Stimulated activated CD4-positive, alpha-beta T cell treated with anti-CD3 and anti-CD28 coated beads, Interleukin-12 subunit alpha, Interleukin-12 subunit beta, amount 100 ng/mL, for 48 hours (primary cell): ENCODE measurements at places on chromosomes 16 and 17.
A peak's percentile ranks its signal among the peaks of the same experiment; 100 is the strongest.

DNA sequence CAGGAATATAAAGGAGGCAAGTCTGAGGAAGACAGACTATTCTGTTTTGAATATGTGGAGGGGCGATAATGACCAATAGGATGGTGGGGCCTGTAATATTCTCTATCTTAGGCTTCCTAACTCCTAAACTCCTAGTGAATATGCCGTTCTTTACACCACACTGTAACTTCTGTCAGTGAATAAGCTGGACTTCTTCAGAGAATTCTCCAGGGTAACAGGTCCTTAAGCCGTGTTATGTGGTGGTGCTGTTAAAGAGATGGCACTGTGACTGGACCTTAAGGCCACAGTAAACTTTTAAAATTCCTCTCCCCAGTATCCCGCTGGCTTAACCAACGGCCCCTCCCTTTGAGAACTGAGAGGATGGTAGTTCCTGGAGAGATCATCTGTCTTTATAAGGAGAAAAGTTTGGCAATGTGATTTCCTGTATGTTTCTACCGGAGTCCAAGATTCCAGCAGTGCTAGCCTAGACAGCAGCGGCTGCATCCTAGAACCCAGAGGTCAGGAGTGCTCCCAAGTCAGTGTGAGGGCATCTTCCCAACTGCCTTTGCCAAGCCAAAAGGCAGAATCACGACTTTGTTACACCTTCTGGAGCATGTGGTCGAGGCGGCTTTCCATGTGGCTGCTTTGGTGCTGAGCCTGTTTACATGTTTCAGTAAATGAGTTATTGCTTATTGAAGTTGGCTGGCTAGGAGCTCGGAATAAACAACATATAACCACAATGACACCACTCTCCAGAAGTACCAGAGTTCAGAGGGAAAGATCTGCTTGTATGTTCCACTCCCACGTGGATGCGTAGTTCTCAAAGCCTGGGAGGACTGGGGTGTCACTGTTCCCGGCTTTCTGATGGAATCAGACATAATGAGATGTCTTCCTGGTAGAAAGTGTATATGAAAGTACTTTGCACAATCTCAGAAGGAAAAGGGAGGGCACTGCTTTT is 41.0 kb downstream of the TUBD1 start:
- DNase-seq, result no peak

GRCh38 chr16:89010210-89010925 is 33.4 kb upstream of the CBFA2T3 start:
- DNase-seq, result no peak

GRCh38 chr17:66655861-66656260 is 179.1 kb upstream of the CACNG5 start:
- peak; percentile 47 for DNase-seq

- no peak for DNase-seq
These were observed 65.9 kb downstream of the VPS35L start for GRCh38 chr16:19621445-19621844.

DNA sequence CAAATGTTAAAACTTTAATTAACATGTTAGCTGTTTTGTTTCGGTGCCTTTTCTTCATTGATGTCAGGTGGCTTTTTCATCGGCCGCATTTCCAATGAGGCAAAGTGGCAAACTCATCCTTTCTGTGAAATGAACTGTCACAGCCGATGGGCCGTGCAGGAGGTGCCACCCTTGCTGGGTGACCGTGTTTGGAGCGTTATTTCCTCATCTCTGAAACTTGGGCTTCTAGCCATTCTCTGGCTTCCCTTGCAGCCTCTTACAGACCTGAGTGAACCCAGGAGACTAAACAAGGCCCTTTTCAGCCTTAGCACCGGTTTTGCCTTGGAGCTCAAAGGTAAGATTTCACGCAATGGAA is 42.2 kb upstream of the PRSS54 start:
- DNase-seq, result no peak

DNA sequence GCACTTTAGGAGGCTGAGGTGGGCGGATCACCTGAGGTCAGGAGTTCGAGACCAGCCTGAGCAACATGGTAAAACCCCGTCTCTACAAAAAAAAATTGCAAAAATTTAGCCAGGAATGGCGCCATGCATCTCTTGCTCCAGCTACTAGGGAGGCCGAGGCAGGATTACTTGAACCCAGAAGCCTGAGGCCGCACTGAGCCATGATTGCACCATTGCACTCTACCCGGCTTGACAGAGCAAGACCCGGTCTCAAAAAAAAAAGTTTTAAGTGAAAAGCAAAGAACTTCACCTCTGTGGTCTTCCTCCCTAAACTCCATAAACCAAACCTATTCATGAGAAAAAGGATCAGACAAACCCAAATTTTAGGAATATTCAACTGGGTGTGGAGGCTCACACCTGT is 7.0 kb downstream of the CD2BP2 start:
- DNase-seq, result no peak

DNA sequence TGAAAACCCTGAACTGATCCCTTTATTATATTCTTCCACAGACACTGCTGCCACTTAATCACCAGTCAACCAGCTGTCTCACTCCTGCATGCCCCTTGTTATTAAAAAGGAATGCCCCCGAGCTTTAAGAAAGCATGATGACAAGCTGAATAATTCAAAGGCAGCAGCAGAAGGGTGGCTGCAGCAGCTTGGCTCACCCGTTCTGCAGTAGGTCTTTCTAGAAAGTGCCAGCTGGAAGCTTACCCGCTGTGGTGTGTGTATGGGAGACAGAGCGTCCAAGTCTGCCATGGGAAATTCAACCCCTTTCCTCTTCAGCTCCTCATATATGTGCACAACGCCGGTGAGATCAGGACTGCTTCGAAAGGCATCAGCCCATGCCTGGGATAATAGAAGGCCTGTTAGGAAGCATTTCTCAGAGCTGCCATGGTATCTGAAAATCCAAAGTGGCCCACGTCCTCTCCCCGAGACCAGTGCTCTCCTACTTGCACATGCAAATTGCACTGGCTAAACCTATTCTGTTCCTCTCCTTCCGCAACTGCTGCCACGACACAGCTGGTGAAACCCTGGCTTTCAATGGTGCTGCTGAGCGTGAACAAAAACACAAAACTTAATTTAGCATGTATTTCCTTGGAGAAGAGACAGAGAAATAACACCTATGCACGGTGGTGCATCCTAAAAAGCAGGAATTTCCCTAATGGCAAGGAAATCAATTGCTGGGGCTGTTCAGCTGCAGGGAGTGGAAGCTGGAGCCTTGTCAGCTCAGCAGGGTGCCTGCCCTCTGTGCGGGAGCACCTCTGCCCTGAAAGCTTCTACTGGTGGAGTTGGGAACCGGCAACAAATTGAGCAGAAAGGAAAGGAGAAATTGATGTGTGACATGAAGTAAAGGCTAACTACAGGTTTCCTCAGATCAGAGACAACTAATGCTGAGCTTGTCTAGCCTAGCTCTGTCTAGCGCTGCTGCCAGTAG is 47.9 kb upstream of the SREBF1 start:
- no peak for DNase-seq

- DNase-seq, result no peak
These were observed at the start of gene CDYL2 for GRCh38 chr16:80804526-80805383. Gene CDYL2, minus strand, starts transcription at chr16:80804598. Its CDS starts 425 bp downstream, at chr16:80804173.

DNA sequence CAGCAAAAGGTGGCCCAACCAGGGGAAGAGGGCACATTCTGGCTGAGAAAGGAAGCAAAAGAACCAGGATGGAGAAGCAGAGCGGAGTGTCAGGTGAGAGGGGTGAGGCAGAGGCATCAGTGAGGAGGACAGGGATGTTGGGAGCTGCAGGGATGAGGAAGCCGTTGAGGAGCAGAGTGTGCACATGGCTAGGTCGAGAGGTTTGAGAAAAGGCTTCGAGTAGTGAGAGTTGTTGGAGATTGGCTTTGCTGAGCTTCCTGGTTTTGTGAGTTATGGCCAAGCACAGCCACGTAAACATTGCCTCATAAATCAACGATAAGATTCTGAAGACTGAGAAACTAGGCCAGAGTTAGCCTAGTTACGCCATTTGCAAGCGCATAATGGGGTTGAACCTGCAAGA is 26.9 kb downstream of the DNAH2 start:
- DNase-seq, result no peak

GRCh38 chr16:19613834-19614233 is 58.3 kb downstream of the VPS35L start:
- DNase-seq, result no peak

DNA sequence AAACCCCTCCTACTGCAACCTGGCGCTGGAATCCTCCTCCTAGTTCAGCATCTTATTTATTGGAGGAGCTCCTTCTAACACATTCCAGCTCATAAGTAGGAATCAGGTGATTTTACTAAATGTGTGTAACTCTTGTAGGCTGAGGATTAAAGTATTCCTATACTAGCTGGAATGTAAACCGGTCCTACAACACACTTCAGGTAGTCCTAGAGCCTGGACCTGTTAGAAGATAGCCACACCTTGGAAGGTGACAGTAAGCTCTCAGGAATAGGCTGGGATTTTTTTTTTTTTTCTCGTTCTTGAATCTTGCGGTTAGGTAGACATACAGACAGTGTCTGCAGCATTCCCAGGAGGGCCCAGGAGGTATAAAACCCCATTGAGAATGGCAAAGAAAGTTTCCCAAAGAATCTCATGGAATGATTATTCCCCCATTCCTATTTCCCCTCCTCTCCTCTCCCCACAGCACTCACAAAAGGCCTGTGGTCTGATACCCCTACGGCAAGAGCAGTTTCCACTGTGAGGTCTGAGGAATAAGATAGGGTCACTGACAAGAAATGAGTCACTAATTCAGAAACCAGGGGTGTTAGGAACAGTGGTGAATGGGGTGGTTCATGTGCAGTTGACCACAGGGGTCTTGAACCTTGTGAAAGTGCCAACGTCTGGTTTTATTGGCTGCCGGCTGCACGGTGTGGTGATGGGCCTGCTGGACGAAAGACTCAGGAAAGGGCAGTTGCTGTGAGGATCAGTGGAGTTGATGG is 267.1 kb downstream of the UTP18 start:
- DNase-seq, result no peak

GRCh38 chr17:79046916-79047280 is 22.9 kb downstream of the C1QTNF1 start:
- DNase-seq, result no peak

- DNase-seq, result no peak
These were observed 78.4 kb downstream of the SLC39A11 start for GRCh38 chr17:73013816-73014663.
